ENCODE measurements at places on chromosomes 12 and 14.

GRCh38 chr12:18467620-18468245 lies 206.4 kb downstream of the PIK3C2G start:
- no peak for DNase-seq

DNA sequence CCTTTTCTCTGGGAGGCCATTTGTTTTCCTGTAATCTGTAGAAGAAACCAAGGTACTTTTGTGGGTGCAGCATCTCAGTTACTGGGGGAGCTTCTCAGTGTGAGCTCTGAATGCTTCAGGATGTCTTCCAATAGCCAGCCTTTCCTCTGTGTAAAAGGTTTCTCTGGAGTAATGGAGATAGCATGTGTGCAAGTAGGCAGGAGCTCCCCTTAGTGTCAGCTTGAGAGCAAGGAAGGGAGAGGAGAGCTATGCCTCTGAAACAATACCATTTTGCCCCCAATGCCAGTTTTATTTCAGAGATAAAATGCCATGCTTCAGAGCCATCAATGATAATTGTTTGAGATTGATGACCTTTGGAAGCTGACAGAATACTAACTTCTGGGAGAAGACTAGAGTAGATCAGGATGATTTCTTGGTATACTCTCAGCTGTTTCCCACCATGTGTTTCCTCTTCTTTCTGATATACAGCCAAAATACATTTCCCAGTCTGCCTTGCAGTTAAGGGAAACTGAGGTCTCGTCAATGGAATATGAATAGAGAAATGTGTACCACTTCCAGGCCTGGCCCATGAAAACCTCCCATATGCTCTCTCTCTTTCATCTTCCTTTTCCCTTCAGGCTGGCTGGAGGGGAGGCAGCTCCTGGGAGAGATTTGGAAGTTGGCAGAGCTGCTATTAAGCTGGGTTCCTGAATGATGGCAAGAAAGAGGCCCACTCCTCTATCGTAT lies 125.7 kb downstream of the CRADD start:
- peak; percentile 51 for DNase-seq

DNA sequence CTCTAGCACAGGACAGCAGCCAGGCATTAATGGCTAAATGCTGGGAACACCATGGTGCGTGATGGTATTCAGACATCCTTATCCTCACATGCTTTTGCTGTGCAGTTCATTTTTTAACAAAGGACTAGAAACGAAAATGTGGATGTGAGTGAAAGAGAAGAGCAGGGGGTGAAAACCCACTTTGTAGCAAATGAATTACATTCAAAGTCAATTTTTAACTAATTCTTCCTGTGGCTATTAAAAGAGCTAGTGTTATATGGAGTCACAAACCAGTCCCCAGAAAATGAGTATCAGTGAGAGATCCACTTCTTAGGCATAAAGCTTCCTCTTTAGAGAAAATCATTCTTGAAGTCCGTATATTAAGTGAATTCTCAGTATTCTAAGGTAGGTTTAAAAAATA lies 592.0 kb upstream of the LMO3 start:
- no peak for DNase-seq

- no peak for DNase-seq
Observed at GRCh38 chr12:51932218-51933076, 19.1 kb upstream of the ACVR1B start.

GRCh38 chr12:64665514-64665913 lies 55.2 kb downstream of the RASSF3 start:
- DNase-seq: no peak

DNA sequence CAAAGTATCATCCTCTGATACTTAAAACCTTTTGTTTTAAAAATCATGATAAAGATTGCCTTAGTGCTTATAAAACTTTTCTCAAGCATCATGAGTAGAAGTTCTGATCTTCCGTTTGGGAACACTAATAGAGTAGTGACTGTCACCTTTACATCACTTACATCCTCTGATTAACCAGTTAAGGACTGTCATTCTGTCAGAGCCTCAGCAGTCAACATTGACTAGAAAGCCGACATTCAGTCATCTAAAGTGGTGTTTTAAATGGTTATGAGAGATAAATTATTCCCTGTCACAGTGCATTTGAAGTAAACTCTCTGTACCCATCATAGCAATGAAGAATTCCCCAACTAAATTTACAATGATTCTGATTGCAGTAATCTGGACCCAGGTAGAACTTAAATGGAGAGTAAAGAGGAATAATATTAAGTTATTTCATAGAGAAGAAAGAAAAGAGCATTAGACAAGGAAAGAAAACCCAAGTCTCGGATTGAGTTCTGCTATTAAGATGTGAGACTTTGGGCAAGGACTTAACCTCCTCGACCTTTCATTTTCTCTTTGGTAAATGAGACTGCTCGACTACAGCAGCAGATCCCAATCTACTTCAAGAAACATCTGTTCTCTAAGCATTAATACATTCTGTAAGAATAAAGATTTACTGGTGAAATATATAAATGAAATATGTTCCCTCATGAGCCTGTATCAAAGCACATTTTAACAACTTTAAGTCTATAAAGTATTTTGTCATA lies 563.9 kb upstream of the LMO3 start:
- peak; percentile 37 for DNase-seq

- DNase-seq: no peak
Observed at GRCh38 chr14:56805992-56806727, 4.1 kb downstream of the OTX2 start.

Data from OCI-M1 (cell line).